ENCODE measurements at places on chromosomes 4 and X.

DNA sequence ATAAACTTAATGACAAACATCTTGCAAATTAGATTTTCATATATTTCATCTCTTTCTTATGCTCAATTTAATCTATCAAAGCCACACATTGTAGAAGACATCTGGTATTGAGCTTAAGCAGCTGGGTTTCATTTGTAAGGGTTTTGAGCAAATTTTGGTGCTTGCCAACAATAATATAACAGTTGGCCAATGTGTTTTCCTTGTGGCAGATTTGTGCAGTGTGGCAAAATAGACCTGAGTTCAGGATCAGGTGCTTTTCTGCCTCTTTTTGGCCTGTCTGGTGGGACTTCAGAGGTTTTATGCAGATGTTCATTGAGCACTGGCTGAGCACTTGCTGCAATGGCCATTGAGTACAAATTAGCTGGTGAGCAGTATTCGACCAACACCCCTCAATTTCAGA is 301.9 kb downstream of the BMPR1B start:
- no peak for DNase-seq

DNA sequence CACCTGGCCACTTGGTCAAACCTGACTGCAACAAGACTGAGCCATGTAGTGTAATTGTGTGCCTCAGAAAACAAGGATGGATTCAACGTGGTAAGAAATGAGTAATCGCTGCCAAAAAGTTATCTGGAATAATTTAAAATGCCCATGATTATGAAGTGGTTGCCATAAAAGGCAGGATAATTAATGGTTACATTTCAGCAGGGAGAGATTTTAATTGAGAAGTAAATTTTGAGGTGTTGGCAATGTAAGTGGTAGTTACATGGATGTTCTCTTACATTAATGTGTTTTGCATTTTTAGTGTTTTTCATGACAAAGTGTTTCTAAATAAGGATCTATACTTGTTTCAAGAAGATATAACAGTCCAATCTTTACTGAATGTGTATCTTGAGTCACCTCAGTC is 15.7 kb downstream of the HAUS3 start:
- no peak for DNase-seq

GRCh38 chr4:89753601-89754066 is 83.3 kb downstream of the SNCA start:
- DNase-seq, result no peak

GRCh38 chr4:101993842-101994775 is 203.6 kb downstream of the BANK1 start:
- no peak for DNase-seq

GRCh38 chrX:68995780-68996551 is 167.1 kb downstream of the EFNB1 start:
- DNase-seq, result no peak

DNA sequence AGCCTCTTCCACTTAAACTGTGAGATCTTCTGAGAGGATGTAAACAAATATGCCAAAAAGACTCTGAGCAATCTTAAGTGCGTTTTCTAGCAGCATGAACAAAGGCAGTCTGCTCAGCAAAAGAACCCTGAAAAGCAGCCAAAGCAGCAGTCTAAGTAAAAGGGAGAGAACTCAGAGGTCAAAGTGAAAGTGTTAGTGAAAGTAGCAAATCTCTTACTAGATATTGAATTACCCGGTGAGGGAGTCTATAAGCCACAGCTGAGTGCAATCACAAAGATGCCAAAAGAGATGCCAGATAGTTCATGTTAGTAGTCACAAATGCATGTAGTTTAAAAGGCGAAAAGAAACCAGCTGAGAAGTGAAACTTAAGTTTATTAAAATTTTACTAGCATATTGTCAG is 7.9 kb upstream of the GNRHR start:
- no peak for DNase-seq

GRCh38 chr4:141635736-141636081 is 674 bp upstream of the IL15 start:
- no peak for DNase-seq

GRCh38 chr4:110484029-110484428 is 8.1 kb downstream of the ENPEP start:
- DNase-seq, result no peak

DNA sequence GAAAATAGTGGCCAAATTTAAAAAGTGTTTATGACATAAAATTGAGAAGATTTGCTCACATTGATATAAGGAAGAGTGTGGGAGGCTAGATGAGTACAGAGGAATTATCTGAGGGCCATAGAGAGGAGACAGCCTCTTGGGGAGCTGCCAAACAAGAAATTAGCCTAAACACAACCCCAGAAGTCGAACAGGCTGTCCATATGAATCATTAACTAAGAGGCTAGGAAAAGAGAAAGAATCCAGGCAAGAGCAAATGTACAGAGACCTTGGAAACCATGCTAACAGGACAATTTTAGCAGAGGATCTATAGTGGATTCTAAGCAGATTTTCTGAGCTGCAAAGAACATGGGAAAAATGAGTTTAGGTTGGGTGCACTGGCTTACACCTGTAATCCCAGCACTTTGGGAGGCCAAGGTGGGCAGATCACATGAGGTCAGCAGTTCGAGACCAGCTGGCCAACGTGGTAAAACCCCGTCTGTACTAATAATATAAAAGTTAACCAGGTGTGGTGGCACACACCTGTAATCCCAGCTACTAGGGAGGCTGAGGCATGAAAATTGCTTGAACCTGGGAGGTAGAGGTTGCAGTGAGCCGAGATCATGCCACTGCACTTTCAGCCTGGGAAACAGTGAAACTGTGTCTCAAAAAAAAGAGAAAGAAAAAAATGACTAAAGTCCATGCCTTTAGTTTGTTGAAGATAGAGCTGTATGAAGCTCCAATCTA is 76.1 kb downstream of the NWD2 start:
- no peak for DNase-seq

GRCh38 chr4:1235381-1236102 is 13.4 kb downstream of the CTBP1 start:
- DNase-seq, result no peak

GRCh38 chr4:152109531-152110509 is 349.0 kb upstream of the GATB start:
- no peak for DNase-seq

GRCh38 chr4:3791910-3792542 is 25.8 kb downstream of the ADRA2C start:
- DNase-seq, result no peak

GRCh38 chr4:158991534-158992155 is 111.2 kb upstream of the RAPGEF2 start:
- DNase-seq, result no peak

GRCh38 chr4:171573181-171573580 is 240.0 kb upstream of the GALNTL6 start:
- DNase-seq, result no peak

DNA sequence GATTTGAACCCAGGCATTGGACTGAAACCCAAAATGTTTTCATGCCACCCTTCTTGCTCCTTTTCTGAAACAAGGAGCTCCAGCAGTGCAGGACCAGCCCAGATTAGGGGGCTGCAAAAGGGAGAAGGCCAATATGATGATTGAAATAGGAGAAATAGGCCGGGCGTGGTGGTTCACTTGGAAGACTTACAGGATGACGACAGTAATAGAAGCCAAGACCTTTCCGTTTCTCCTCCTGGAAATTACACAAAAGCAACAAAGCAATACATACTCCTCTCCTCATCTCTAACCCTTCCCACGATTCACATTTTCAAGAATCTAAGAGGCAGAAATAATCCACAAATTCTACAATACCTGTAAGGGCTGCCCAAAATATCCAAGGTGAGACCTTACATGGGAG is 90.8 kb downstream of the ANAPC4 start:
- DNase-seq, result no peak

DNA sequence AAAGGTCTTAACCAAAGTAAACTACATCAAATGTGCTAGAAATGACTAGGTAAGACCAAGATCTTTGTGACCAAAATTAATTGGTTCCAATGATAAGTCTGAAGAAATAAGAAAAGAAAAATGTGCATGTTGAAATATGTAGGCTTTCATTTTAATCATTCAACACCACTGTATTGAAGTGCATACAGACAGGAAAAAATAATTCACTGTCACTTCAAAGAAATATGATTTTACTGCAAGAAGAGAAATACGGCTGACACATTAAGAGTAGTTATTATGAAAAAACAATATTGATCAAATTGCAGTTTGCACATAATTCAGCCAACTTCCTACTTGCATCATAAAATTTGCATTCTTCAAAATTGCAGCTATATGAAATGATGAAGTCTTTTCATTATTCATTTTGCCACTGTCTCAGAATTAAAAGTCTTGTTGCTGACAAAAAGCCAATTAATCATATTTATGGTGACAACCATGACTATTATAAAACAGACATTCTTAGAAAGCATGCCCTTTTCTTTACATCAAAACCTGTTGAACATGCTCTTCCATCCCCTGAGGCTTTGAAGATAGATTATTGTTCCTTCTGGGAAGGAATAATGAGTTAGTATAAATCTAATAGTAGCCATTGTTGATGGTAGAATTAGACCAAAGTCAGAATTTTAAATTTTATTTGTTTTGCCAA is 405.9 kb upstream of the MAD2L1 start:
- DNase-seq, result no peak

GRCh38 chr4:81786063-81786763 is 314.5 kb upstream of the RASGEF1B start:
- no peak for DNase-seq

All from T-helper 22 cell (primary cell).